ENCODE measurements at places on chromosomes 1 and 21.

- DNase-seq: no peak
Measured at GRCh38 chr1:210695026-210695425, 366.3 kb downstream of the HHAT start.

GRCh38 chr1:26923711-26924110, 2.2 kb downstream of the NUDC start:
- DNase-seq: no peak

DNA sequence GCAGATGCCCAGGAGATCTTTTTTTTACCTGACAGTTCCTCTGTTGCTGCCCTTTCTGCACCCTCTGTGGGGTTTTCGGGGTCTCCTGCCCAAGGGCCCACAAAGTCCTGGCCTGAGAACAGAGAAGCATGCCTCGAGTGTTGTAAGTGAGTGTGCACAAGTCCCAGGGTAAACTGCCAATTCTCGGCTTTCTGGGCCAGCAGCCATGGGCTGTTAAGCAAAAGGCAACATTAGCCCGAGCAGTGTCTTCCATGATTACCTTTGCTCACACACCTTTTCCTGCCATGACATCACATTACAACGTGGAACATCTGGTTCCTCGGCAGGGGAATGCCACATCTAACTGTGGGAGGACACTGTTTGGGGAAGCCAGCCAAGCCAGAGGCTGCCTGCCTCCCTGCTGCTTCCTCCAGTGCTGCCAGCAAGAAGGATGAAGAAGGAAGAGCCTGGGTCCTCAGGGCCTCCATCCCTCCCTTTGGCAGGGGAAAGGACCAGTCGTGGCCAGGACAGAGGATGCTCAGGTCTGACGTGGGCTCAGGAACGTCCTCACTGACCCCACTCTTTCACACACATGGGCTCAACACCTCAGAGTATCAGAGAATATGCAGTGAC, 485.9 kb downstream of the OMA1 start:
- DNase-seq: no peak

DNA sequence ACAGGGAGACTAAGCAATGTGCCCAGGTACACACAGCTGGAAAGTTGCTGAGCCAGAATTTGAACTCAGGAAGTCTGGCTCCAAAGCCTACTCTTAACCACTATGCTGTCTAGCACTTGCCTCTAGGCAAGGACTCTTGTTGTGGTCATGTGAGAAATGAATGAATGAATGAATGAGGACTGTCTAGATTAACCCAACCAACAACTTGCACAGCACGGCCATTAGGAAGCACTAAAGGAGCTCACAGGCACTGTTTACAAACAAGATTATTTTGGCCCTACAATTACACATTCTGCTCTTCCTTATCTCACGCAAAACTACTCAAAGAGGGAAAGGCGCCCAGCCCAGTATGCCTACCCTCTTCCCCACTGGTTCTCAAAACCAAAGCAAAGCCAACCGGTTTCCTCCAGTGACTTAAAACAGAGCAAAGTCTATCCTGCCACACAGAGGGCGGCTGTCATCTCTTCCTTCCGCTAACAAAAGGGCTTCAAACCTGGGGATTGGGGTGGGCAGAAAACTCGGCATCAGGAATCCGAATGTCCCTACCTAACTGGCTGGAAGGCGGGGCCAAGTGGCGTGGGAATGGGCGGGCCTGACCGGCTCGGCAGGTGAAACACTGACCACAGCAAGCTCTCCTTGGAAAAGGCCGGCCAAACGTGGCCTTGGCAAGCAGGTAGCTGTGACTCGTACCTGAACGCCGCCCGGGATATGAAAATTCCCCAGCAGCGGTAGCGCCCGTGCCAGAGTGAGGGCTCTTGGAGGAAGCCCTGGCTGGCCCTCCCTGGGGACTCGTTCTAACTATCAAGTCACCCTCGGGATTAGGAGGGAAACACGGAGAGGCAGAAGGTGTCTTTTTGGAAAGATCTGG, 948 bp downstream of the STK40 start:
- peak; percentile 56 for DNase-seq

DNA sequence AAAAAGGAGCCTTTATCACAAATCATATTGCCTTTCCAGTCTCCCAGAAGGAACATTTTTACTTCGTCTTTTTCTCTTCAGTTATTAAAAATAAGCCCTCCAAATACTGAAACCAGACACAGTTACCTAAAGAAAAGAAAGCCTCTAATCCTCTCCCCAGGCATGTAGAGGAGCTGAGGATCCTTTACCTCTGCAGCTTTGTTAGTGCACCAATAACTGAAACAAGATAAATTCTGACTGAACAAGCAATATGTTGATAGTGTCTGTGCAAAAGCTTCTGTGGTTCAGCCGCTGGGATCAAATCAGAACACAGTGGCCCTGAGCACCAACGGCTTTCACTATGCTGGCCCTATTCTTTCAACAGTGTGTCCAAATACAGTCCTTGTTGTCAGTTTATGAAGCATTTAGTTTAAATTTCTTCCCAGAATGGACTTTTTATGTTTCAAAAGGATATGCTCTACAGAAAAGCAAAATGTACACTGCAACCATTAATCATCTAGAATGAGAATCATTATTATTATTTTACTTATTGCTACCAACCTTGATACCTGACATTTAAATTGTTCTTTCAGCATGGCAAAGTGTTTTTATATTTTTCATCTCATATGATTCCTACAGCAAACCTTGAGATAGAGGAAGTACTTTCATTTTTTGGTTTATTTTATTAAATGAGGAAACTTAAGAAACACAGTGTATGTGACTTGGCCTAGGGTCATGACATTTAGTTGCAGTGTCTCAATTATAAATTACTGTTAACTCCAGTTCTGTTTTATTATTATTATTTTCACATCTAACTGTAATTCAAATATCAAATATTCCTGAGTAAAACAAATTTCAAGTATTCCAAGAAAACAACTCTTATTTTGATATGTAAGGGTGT, 217.9 kb downstream of the NEGR1 start:
- DNase-seq: no peak

- no peak for DNase-seq
Measured at GRCh38 chr1:204680461-204680860, 5.1 kb downstream of the LRRN2 start.
